ENCODE measurements at places on chromosomes 4 and X.

DNA sequence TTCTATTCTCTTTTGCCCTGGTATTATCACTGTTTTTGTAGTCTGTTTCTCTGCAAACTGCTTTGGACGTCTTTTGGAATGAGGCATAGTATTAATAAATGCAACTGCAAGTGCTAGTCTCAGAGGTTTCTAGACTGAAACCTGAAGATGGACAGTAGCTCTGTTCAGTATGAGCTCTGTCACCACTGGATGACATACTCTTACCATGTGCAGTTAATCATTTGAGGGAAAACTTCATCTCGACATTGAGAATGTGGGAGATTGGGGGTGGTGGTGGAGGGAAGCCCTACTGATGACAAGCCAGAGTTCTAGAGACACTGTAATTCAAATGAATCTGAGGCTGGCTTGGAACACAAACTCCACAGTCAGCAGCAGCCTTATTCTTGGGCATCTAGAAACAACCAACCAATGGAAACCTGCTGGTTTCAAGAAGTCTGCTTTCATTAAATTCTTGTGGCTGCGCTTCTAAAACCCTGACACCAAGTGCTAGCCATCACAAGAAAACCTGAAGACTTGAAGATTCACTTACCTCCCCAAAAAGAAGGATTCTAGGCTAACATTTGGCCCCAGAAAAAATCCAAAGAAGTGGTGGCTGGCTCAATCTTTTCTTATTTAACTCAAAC, 161.7 kb downstream of the RASL11B start:
- DNase-seq = no peak

DNA sequence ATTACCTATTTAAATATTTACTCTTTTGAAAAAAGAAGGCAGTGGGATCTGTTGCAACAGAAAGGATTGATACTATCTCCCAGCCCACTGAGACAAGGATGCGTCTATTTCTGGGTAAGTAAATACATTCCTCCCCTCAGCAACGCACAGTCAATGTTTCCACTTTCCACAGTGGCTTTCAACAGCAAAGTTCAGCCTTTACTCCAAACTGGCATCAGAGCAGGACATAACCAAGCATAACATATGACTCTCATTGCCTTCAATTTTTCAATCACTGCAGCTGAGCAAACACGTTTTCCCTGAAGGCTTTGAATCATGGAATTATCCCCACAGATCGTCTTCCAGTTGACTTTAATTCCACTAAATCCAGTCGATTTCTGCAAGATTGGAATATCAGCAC, 160.3 kb upstream of the FRG1 start:
- DNase-seq = no peak

DNA sequence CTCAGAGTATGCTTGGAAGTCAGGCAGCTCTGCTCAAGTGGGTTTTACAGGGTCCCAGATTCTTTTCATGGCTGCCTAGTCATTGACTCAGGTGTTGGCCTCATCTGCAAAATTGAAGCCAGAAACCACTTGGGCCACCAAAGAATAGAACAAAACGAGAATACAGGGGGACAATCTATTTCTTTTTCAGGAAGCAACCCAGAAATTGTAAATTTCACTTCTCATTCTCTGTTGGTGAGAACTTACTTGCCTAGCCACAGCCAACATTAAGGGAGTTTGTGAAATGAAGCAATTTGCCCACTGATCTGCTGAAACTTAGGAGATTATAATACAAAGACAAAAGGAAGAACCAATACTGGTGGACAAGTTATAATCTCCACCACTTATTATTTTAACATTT, 8.6 kb upstream of the TKTL2 start:
- DNase-seq = no peak

DNA sequence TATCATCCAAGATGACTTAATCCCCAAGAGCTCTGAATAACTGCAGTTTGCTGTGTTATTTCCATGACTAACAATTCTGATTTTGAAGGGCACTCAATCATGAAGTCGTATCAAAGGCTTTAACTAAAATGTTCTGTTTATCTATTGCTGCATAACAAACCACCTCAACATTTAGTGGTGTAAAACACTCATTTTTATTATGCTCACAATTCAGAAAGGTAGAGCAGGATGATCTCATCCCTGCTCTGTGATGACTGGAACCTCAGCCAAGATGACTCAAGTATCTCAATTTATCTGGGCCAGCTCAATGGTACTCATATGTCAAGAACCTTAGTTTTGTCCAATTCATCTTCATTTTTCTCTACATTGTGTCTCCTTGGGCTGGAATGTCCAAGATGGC, 451.1 kb downstream of the PPARGC1A start:
- no peak for DNase-seq

DNA sequence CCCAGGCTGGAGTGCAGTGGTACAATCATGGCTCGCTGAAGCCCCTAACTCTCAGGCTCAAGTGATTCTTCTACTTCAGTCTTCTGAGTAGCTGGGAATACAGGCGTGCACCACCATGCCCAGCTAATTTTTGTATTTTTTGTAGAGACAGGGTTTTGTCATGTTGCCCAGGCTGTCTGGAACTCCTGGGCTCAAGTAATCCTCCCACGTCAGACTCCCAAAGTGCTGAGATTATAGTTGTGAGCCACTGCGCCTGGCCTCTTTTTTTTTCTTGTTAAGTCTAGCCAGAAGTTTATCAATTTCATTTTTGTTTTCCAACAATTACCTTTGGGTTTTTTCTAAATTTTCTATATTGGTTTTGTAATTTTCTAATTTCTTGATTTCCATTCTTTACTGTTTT, 100.6 kb downstream of the GC start:
- no peak for DNase-seq

- no peak for DNase-seq
Observed at GRCh38 chr4:108068442-108068841, 78.8 kb downstream of the HADH start.

GRCh38 chrX:49193542-49193964, 6.4 kb downstream of the SYP start:
- no peak for DNase-seq

DNA sequence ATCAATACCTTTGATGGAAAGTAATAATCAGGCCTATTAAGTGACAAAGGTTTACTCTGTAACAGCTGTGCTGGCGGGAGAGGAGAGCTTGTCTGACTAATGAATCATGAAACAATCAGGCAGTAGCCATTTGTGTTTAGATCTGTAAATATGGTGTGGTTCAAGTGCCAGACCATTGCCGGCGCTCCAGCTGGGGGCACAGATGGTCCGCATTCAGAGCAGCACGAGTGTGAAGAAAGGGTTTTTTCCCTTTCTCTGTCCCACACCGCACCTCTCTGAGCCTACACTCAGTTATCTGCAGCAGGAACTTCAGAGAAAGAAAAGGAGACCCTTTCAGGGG, 111.3 kb upstream of the PAQR3 start:
- DNase-seq = no peak

- DNase-seq = no peak
Observed at GRCh38 chr4:169058312-169058711, 48.3 kb upstream of the CBR4 start.

GRCh38 chr4:22607382-22607781, 85.4 kb upstream of the GBA3 start:
- peak; percentile 38 for DNase-seq

DNA sequence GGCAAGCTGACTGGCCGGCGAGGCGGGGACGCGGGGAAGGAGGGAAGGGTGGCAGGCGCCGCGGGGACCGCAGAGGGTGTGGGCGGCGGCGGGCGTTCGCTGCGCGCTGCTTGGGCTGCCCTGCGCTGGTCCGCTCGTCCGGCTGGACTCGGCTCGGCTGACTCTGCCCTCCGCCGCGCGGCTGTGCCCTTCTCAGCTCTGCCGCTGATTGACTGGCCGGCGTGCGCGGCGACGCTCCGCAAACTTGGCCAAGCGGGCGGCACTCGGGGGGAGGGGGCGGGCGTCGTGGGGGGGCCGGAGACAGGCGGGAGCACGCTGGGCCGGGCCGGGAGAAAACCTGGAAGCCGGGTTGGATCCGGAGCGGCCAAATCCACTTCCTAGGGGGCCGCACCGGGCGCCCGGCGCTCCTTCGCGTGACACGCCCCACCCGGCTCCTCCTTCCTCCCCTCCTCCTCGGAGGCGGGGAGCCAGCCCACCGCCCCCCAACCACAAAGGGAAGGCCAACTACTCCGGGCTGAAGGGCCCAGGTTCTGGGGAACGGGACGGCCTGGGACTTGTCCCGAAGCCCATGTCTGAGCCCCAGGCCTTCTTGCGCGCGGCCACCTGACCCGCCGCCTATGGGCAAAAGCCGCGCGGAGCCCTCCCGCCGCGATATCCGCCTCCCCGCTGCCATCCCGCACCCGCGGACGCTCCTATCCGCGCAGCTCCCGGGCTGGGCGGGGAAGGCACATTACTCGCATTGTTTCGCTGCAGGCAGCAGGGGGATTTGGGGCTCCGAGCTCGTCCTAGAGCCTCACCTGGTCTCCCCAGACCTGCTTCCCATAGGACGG, at the start of gene GPC4:
Gene GPC4, minus strand, starts transcription at position 214 of the 830 bp plus-strand sequence. CDS start 524 bp downstream, outside the sequence.
- DNase-seq = no peak

GRCh38 chrX:86137071-86137470, 11.2 kb upstream of the DACH2 start:
- DNase-seq = no peak

DNA sequence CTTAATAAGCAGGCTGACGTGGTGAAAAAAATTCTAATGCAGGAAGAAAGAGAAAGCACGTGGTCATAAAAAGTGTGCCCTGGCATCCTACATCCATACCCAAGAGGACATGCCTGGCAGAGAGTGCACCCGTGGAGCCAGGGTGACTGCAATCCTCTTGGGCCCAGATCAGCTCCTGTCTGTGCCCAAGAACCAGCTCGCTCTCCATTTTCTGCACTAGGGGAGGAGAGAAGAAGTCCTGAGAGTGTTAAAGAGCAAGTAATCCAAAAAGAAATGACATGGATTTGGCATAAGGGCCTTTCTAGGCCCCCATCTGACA, 483.1 kb downstream of the BCOR start:
- DNase-seq = no peak

GRCh38 chrX:37921758-37922157, 74.4 kb upstream of the DYNLT3 start:
- no peak for DNase-seq

DNA sequence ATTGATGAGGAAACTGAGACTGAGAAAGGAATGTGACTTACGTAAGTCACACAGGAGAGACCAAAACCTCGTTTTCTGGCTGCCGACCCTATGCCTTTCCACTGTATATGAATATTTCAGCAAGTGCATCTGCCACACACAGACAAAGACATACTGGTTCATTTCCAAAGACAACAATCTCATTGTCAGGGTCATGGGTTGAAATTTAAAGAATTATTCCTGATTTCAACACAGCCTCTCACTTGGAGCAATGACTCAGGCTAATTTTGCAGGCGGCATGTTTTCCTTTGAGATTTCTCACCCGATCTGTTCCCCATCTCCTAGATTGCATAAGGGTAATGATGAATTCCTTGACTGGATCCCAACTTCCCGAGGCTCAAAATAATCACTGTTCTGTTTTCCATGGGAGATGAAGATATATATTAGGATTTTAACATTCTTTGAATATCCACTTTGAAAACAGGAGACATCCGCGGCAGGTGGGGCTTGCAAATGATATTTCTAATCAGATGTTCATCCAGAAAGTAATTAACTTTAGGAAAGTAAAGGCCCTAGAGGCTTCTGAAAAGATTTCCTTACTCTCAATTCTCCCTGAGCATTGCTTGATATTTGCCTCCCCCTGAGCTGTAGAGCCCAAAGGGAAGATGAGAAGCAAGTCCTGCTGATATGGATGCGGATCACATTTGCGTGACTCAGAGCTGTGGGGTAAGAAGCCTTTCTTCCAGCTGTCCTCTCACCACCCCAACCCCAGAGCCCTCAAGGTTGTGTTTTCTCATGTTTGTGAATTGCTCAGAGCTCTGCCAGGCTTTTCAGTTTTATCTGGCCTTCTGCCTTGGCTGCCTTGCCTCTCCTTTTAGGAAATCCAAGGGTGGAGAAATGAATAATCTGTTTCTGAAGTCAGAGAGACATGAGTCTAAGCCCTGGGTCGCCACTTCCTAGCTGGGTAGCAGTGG, 361.1 kb upstream of the BOD1L1 start:
- DNase-seq = no peak

GRCh38 chrX:1011691-1012283, 200.7 kb downstream of the CRLF2 start:
- DNase-seq = peak; percentile 4

DNA sequence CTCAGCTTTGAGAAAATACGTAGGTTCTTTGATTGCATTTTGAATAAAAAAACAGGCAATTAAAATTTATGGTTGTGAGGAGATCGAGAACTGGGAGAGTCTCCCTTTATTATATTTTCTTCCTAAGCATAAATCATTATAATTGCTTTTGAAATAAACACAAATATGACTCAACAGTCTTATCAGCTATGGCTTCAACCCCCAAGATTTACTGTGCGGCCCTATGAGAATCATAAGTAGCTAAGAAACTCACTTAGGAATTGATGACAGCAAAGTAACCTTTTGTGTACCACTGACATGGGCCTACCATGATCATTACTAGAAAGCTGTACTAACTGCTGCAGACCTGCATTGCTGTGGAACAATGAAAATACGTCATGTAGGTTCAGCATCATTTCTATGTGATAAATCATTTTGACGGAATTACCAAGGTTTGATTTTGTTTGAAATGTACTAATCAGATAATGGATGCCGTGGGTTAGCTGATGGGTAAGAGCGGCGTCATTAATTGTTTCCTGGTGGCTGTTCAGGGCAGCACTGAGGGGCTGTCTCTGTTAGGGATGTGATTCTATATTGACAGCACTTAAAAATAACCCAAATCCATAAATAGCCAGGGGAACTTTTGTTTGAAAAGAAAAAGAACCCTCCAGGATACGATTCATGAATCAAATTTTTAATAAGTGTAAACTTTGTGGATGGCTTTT, 51.5 kb upstream of the GPRIN3 start:
- DNase-seq = no peak

- no peak for DNase-seq
Observed at GRCh38 chr4:75655562-75655961, 17.6 kb downstream of the G3BP2 start.

DNA sequence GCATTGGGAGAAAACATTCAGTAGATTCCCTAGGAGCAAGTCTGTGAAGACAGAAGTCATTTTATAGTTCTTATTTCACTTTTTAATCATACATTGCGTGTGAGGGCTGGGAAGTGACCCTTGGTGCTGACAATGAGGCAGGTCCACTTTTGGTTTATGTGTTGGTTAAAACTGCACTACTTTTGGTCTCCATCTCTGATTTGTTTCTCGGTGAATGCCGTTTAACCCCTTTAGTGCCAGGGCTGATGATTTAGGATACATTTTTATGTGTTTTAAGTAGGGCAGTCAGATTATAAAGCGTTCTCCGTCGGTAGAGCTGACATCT, 110.4 kb downstream of the AFF1 start:
- DNase-seq = no peak

DNA sequence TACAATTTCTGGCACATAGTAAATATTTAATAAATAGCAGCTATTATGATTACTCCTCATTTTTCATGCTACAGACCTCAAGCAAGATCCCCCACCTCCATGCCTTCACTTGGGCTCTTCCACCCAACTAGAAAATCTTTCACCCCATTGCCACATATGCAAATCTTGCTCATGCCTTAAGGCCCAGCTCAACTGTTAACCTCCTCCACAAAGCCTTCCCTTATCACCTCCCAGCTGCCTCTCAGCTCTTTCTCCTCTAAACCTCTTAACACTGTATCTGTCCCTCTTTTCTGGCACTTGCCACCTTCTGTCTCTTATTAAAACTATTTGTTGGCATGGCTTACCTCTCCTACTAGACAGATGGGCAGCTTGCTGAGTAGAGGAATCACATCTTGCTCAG, 51.5 kb downstream of the PJA1 start:
- DNase-seq = no peak

All from stimulated activated CD4-positive, alpha-beta T cell treated with anti-CD3 and anti-CD28 coated beads, TNF-alpha, amount 100 ng/mL, for 24 hours (primary cell).